NCI-H2171 treated with DMSO at 0.1 percent for 48 hours (cell line): ENCODE measurements at places on chromosomes 1 and 21.

- DNase-seq: peak; percentile 27
Observed at GRCh38 chr1:206878456-206878855, 13.0 kb downstream of the IL20 start.

DNA sequence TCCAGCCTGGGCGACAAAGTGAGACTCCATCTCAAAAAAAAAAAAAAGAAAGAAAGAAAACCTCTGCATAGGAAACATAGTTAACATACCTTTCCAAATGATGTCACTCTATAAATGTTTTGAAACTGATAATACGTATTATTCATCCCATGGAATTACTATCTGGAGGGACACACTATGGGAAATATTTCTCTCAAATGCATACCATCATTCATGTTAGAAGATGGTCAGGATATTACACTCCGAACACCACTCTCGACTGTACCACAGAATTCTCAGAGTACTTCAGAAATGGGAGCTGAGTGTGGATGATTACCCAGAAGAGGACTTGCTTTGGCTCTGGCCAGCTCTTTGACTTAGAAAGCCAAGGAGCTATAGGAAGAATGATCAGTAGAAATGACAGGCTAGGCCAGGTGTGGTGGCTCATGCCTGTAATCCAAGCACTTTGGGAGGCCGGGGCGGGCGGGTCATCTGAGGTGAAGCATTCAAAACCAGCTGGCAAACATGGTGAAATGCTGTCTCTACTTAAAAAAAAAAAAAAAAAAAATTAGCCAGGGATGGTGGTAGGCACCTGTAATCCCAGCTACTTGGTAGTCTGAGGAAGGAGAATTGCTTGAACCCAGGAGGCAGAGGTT lies 5.2 kb upstream of the LIN28A start:
- DNase-seq: peak; percentile 71

DNA sequence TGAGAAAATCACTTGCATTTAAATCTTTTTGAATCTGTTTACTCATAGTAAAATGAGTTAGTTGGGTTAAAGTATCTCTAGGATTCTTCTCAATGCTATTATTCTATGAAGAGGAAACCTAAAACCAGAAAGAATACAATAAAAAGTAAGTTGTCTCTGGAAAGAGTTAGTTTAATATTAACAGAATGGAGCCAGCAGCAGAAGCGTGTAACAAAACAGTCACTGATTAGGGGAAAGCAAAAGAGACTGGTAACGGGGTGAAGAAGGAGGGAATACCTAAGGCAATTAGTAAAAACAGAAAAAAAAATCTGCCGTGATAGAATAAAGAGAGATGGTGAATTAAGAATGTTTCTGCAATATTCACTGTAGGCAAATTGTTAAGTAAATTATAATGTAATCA lies 60.0 kb downstream of the NRDC start:
- no peak for DNase-seq

- DNase-seq: peak; percentile 82
Observed at GRCh38 chr1:201539561-201540431, 869 bp downstream of the NAV1 start.

- no peak for DNase-seq
Observed at GRCh38 chr1:115329965-115330364, 8.1 kb downstream of the NGF start.

- peak; percentile 90 for DNase-seq
Observed at GRCh38 chr1:36846357-36846756, 188.0 kb downstream of the GRIK3 start.

DNA sequence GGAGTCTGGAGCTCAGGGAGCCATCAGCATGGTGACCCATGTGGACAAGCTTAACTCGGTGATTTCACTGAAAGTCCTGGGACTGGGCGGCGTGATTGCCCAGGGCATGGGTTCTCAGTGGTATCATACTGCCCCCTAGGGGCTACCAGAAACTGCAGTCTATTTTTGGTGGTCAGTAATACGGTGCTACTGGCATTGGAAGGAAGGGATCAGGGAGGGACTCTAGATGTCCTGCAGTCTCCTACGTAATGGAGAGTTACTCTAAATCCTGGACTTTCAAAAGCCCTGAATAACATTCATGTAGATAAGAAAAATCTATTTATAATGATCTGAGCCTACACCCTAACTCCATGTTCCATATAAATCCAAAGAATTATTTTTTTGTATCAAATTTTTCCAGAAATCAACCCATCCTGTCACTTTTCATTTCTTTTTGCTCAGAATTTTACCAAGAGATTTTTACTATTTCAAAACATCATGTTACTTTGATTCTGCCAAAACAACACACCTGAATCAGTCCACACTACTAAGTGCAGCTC lies 37.3 kb downstream of the PABPC4 start:
- DNase-seq: peak; percentile 48

- no peak for DNase-seq
Observed at GRCh38 chr1:234933475-234933874, 195.2 kb downstream of the TOMM20 start.

GRCh38 chr1:21331752-21332478 lies 41.7 kb upstream of the ECE1 start:
- no peak for DNase-seq

GRCh38 chr1:80533093-80533492 lies 1267.6 kb upstream of the ADGRL2 start:
- no peak for DNase-seq

DNA sequence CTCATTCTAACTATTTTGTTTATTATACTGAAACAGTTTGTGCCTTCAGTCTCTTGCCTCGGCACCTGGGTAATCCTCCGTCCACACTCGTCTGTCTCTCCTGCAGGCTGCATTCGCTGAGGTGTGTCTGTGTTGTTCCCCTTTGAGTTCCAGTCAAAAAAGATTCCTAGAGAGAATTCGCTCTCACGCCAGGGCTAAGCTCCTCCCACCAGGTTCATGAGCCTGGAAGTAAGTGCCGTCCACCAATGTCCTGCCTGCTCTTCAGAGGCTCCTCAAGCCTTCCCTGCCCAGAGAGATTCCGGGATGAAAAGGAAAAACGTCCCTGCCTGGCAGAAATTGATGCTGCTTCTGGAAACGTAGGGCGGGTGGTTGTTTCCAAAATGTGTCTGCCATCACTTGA lies 12.9 kb downstream of the KIAA2013 start:
- no peak for DNase-seq

DNA sequence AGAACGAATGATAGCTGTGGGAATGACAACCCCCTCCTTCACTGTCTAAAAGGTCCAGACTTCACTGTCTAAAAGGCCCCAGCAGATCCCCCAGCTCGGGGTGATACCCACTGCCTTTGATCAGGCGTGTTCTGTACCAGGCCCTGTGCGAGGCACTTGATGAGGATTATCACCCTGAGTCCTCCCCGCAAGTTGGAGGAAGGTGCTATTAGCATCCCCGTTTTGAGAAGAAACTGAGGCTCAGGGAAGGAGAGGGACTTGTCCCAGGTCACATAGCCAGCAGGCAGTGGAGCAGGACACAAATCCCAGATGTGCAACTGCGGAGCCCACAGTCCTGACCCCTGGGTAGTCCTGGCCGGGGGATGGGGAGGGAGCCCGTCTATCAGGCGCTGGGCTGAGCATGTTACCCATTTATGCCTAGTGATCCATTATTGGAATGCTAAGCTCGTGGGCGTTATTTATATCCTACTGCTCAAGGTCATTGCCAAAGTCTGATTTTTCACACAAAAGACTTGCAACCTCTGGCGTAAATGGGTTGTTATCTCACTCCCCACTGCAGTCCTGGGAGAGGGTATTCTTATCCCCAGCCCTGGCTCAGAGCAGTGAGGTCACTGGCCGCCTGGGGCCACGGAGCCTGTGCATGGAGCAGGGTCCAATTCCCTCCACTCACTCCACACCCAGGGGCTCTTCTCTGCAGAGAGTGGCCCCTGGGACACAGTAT lies 722.2 kb downstream of the MATN1 start:
- no peak for DNase-seq

DNA sequence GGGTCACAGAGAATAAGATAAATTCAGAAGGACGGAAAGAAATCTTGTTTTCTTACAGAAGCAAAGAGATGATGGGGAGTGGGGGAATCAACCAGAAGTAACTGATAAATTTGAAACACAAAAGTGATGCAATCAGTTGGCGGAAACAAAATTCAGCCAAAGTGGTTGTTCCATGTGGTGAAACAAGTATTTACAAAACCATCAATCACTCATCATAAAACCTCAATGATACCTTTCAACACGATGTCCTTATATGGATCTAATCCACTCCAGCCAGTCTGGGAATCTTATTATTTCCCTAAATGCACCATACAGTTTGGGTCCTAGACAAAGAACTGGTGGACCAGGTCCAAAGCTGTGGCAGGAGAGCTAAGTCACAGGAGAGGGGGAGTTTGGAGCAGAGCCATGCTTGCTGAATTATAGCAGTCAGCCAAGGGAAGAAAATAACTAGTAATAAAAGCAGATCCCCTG lies 303.8 kb upstream of the LRRC7 start:
- DNase-seq: peak; percentile 27

- no peak for DNase-seq
Observed at GRCh38 chr1:84525779-84526178, 19.4 kb upstream of the GNG5 start.

DNA sequence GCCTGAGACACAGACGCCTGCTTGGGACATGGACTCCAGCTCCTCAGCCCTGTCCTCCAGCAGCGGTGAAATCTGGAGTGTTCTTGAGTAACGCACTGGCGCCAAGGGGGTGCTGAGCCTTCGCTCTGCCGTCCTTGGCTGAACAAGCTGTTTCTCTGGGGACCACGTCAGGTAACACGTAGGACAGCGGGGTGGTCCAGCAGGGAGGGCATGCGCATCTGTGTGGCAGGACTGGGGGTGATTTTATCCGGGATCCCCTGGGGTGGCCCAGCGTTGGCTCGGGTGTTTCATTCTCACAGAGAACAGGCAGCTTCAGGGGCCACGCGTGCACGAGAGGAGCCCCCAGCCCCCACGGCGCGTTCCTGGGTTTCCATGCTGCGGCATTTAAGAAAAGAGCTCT lies 61.2 kb downstream of the AGPAT3 start:
- DNase-seq: no peak

DNA sequence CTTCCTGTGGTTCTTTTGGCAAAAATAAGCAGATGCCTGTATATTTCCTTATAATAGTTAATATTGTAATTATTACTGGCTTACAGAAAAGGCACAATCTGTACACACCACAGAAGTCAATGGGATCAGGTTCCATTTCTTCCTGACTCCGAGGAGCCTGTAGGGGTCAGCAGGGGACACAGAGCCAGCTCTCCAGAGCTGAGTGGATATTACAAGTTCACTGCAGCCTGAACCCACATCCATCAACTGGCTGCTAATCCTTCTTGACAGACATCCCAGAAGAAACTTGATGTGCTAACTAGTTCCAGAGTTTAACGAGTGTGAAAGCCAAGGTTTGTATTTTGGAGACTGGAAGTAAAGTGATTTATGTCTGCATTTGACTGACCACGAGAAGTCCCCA lies 203.8 kb downstream of the LMX1A start:
- DNase-seq: peak; percentile 33

- no peak for DNase-seq
Observed at GRCh38 chr1:21919520-21919919, 17.6 kb downstream of the HSPG2 start.

DNA sequence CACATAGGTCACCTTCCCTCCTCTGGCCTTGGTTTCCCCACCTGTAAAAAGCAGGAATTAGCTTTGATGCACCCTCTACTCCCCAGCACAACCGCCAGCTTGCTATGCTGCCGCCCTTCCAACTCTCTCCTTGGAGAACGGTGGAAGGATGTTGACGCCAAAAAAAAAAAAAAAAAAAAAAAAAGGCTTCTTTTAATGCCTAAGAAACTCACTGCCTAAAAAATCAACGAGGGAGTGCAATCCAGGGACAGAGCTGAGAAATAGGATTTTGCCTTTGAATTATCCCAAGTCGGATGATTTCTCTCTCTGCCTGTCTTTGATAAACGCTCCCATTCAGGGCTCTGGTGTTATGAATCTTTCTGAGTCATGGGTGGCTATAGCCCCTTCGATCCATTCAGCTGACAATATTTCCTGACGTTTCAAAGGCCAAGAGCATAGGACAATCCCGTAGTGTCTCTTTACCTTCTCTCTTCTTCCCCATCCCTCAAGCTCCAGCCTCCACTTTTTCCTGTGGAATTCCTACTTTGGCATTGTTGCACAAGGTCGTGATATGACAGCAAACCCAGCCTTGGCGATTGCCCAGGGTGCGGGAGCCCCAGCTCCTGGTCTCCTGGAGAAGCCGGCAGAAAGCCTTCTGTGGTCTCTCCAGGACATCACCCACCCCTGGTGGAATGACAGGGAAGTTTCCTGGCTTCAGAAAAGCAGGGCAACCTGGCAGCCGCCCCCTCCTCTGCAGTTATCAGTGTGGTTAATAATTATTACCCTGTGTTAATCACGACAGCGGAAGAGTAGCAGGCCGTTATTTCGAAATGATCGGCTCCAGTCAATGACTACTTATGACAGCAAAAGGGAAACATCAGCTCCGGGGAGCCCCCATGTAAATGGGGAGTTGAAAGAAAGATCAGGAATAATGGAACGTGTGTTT lies 8.0 kb upstream of the PLXNA2 start:
- no peak for DNase-seq

DNA sequence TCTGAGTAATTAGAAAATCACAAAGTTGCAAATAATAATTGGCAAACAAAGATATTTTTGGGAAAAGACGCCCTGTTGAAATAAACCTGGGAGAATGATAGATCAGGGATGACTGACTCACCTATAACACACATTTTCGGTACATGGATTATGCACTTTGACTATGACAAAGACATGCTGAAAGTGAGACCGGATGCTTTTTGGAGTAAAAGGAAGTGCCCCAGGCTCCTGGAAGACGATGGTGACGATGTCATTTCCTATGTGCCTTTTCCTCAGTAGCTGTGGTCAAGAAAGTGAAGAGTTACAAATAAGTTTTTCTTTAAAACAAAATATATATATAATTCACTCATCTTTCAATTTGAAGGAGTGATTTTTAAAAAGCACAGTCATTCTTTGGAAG lies 158.7 kb downstream of the SIPA1L2 start:
- DNase-seq: no peak

- DNase-seq: no peak
Observed at GRCh38 chr1:186703209-186703766, 23.1 kb upstream of the PTGS2 start.

DNA sequence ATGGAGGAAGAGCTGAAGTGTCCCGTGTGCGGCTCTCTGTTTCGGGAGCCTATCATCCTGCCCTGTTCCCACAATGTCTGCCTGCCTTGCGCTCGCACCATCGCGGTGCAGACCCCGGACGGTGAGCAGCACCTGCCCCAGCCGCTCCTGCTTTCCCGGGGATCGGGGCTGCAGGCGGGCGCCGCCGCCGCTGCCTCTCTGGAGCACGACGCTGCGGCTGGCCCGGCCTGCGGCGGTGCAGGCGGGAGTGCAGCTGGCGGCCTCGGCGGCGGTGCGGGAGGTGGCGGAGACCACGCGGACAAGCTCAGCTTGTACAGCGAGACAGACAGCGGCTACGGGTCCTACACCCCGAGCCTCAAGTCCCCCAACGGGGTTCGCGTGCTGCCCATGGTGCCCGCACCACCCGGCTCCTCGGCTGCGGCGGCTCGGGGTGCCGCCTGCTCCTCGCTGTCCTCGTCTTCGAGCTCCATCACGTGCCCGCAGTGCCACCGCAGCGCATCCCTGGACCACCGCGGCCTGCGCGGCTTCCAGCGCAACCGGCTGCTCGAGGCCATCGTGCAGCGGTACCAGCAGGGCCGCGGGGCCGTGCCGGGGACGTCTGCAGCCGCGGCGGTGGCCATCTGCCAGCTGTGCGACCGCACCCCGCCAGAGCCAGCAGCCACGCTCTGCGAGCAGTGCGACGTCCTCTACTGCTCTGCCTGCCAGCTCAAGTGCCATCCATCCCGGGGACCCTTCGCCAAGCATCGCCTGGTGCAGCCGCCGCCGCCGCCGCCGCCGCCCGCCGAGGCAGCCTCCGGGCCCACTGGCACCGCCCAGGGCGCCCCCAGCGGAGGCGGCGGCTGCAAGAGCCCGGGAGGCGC lies 1.3 kb downstream of the TRIM67 start:
- peak; percentile 54 for DNase-seq

GRCh38 chr1:46301406-46301807 lies 2.0 kb downstream of the LRRC41 start:
- no peak for DNase-seq
